Upper lobe of right lung (tissue), 1 donor: ENCODE measurements at places on chromosomes 4 and X.

DNA sequence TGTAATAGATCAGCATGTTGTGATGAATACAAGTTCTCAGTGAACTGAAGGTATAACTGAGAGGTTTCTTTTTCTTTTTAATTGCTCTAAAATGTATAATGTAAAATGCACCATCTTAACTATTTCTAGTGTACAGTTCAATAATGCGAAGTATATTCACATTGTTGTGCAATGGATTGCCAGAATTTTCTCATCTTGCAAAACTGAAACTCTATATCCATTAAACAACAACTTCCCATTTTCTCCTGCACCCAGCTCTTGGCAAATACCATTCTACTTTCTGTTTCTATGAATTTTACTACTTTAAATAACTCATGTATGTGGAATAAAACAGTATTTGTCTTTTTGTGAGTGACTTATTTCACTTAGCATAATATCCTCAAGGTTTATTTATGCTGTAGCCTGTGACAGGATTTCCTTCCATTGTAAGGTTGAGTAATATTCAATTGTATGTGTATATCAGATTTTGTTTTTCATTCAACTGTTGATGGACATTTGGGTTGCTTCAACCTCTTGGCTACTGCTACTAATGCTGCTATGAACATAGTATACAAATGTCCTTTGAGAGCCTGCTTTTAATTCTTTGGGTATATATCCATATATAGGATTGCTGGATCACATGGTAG, 53.5 kb upstream of the NPFFR2 start:
- DNase-seq = no peak

GRCh38 chr4:67019686-67020437, 525.4 kb downstream of the CENPC start:
- no peak for DNase-seq

GRCh38 chrX:137562096-137562495, 3.8 kb upstream of the ZIC3 start:
- DNase-seq = no peak

- no peak for DNase-seq
Observed at GRCh38 chrX:33188881-33189280, 22.5 kb downstream of the DMD start.

GRCh38 chr4:187550256-187550950, 445.2 kb upstream of the ZFP42 start:
- DNase-seq = no peak

DNA sequence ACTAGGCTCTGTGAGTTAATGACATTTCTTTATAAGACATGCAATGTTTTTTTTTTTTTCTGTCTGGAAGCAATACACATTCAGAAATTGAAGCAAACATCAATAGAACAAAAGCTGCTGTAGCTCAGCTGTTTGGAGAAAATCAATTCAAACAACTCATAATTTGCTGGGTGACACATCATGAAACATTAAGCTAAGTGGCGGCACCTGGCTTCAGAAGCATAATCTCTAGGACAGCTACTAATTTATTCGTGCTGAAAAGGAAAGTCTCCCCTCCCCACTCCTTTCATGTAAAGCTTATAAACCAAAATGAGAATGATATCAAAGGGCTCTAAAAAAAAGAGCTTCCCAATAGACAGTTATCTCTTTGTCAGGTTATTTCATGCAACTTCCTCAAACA, 73.9 kb downstream of the LUZP4 start:
- DNase-seq = no peak

DNA sequence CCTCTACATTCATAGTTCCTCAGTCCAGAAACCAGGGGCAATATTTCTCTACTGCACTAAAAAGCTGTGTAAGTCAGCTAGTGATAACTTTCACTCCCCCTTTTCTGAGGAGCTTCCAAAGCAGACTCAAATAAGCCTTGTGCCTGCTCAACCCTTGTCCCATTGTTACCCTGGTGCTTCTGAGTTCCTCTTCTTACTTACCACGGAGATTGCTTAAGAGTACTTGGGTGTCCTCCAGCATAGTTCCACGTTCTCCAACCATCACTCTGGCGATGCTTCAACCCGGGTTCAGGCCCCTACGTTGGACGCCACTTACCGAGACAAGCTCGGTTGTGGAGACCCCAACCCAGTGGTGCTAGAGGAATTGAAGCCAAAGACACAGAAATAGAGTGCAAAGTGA, 71.6 kb downstream of the ADAM29 start:
- DNase-seq = no peak

- DNase-seq = no peak
Observed at GRCh38 chr4:146112389-146112788, 63.1 kb upstream of the LSM6 start.

DNA sequence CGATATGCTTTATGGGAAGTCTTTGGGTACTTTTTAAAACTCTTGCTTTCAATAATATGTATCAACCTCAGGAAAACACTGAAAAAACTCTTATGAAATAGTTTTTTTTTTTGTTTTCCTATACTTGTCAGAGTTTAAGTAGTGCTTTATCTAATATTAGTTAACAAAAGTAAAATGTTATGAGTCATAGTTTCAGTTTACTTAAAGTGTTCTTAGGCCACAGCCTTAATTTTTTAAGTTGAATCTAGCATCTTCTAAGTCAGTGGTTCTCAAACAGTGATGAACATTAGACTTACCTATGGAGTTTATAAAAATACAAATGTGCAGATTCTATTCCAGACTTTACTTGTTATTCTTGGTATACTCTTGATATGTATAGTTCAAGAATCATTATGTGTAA, 26.3 kb upstream of the ADGRL3 start:
- DNase-seq = no peak

DNA sequence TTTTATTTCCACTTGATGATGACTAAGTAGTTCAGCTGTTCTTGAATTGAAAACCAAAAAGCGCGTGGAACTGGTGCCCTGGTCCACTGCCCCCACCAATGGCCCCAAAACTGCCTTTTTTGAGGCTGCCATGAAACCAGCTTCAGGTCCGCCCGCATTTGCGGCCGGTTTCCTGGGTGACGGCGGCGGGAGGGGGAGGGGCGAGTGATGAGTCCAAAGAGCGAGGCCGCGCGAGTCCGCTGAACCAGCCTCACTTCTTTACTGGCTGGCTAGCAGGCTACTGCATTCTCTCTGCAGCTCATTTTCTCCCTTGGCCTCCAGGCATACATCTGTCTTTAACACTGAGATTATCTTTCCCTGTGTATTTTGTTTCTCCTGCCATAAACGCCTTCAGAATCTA, 72.9 kb upstream of the FABP2 start:
- DNase-seq = no peak

GRCh38 chr4:57676394-57676793, 566.2 kb upstream of the IGFBP7 start:
- DNase-seq = no peak

GRCh38 chr4:125097729-125098128, 217.0 kb upstream of the FAT4 start:
- no peak for DNase-seq

- DNase-seq = no peak
Observed at GRCh38 chrX:22527302-22527701, 254.6 kb downstream of the CBLL2 start.

DNA sequence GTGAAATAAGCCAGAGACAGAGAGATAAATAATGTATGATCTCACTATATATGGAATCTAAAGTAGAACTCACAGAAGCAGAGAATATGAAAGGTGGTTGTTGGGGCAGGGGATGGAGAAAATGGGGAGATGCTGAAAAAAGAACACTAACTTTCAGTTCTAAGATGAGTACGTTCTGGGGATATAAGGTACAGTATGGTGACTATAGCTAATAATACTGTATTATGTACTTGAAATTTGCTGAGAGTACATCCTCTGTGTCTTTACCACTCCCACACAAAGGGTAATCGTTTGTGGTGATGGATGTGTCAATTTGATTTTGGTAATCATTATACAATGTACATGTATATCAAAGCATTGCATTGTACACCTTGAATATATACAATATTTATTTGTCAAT, 6.6 kb downstream of the FBXL5 start:
- DNase-seq = no peak

- DNase-seq = no peak
Observed at GRCh38 chrX:136457303-136457917, 30.3 kb upstream of the BRS3 start.

DNA sequence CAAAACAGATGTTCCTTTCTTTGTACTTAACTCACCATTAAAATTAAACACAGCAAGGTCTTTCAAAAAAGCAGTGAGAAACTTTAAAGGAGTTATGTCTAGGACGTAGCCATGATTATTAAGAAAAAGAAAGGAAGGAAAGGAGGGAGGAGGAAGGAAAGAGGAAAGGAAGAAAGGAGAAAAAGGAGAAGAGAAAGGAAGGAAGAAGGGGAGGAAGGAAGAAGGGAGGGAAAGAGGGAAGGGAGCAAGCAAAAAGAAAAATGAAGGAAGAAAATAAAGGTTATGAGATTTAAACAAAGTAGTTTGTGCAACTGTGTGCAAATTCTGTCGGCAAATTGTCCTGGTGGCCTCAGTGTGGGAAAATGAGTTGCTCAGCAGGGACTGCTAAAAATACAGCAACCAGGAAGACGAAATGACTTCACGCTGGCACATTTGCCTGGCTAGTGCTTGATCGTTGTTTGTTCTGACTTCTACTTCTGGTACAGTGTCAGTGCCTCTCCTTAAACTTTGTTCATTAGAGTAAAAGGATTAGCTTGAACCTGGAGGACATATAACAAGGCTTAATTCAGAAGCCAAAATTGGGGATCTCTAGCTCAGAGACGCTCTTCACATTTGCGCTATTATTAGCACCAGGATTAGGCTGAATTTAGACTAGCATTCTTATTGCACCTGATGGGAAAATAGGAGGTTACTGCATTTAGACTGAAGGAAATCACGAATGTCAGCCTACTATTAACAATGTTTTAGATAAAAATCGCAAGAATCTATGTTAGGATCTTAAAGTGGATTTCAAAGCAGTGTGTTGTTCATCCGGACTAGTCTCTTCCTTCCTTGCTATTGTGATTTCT, 81.2 kb downstream of the DCK start:
- no peak for DNase-seq

DNA sequence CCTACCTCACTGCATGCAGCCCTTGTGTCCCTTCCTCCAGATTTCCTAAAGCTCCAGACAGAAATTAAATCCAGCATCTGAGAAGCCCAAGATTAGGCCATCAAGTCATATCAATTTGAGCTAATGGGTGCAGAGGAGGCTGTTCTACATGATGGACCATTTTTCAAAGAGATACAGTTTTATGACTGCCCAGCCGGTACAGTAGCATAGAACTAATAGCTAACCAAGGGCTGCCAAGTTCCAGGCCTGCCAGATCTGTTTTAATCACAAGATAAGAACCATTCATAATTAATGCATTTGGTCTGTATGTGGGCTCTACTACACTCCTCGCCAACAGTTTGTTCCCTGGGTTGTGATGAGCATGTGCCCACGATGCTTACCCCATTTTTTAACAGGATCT, 73.9 kb upstream of the PLAC1 start:
- DNase-seq = no peak

DNA sequence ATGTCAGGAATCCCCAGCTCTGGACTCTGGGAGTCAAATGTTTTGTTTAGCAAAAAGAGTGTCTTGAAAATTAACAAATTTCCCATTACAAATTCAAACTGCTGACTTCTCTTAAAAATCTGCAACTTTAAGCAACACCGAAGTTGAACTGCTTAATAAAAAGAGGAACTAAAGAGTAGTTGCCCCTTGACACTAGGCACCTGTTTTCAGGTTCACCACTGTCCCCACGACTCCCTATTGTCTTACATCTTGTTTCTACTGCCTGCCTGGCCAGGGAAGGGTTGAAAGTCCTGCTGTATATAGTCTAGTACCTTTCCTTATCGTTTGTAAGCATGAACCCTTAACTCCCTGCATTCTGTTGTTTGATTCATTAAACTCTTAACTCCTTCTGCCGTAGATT, 173.9 kb downstream of the SCFD2 start:
- no peak for DNase-seq

DNA sequence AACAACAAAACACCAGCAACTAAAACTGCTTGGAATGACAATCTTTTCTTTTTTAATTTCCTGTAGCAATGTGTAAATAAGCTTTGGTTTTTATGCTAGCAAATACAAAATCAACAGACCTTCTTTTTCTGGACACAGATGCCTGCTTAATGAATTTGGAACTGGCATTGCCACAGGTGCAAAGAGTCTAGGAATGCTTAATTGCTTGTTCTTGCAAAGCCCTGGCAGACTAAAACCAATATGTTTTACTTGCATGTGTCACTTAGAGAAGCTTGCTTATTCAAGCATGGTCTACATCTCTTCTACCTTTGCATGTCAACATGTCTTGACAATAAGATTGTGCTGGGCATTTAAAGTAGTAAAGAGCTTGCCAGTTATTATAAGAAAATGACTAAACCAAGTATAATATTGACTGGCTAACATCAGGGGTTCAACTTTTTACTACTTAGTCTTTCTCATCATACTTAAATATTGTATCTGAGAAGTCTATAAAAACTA, 656.7 kb upstream of the NDST4 start:
- DNase-seq = no peak

- DNase-seq = no peak
Observed at GRCh38 chr4:66554826-66555225, 884.5 kb upstream of the EPHA5 start.

DNA sequence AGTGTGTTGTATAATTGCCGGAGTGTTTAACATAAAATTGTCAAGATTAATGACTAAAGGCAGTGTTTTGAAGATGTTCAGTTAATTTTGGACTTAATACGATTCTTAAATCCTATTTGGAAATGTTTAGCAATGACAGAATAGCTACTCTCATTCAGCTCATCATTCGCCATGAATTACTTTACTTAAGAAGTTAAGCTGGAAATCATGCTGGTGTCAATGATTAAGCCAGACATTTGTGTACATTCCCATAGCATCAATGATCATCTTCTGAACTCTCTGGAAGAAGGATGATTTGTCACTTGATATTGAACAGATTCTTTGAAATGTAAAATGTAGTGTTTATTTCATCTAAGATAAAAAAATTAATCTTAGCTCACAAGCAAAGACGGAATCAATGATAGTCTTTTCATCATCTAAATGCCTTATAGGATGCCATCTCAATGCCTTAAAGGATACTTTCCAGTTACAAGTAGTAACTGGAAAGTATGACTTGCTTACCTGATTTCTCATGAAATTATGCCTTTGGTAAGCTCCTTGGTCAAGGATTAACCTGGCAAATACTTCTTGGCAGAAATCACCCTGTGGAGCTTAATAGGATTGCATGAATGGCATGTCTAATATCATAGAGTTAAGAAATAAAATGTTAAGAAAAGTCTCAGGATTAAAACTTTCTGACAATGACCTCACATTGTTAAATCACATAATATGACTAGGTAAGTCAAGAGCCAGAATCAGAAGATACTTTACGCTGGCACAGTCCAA, 515.5 kb upstream of the AGA start:
- DNase-seq = no peak

DNA sequence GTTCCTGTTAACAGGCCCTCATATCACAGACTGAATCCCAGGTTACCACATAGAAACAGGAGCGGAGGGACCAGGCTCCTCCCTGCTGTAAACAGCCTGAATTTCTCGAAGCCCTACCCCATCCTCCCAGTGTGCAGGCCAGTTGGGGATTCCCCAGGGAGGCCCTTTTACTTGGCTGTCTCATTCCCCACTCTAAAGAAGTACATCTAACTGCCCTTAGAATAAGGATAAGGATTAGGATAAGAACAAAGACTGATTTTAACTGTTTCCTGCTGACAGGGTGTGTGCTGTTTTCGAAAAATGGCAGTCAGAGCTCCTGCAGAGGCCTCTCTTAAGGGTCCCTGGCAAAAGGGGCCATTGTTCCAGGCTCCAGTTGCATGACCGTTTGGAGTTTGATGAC, 133.7 kb downstream of the PAPSS1 start:
- DNase-seq = no peak
